ENCODE measurements at places on chromosomes 2 and 18. TPM values are rescaled to one million over a fixed set of nuclear protein-coding genes. Genes with fewer than 3 reads are reported as not detected.

DNA sequence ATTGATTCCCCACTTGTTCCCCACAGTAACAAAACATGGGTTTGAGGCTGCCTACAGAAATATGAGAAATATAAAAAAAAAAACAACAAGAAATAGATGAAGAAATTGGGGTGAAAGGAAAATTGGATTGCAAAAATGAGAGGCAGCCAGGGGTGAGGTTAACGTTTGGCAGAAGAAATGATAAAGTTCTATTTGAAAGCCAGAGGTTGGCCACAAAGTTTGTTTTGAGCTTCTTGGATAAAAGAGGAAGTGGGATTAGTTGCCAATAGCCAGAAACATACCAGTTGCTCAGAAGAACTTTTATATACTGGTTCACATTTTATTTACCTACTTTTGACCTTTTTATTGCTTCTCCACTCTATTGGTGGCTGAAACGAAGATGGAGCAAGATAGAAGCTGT is 67.5 kb downstream of the FASTKD2 start:
- DNase-seq = no peak

GRCh38 chr18:79819064-79819967 is 21.6 kb downstream of the KCNG2 start:
- no peak for DNase-seq

DNA sequence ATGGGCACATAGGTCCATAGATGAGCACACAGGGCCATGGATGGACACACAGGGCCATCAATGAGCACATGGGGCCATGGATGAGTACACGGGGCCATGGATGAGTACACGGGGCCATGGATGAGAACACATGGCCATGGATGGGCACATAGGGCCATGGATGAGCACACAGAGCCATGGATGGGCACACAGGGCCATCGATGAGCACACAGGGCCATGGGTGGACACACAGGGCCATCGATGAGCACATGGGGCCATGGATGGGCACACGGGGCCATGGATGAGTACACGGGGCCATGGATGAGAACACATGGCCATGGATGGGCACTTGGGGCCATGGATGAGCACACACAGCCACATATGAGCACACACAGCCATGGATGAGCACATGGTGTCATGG is 192.6 kb upstream of the HDAC4 start:
- no peak for DNase-seq

Gene TUBB8B
- not detected for total RNA-seq

Gene LDLRAD4
- 104 TPM for total RNA-seq

Data from umbilical cord (tissue), 2 donors.